Mesothelial cell of epicardium (in vitro differentiated cells): ENCODE measurements at places on chromosomes 16 and 17.

DNA sequence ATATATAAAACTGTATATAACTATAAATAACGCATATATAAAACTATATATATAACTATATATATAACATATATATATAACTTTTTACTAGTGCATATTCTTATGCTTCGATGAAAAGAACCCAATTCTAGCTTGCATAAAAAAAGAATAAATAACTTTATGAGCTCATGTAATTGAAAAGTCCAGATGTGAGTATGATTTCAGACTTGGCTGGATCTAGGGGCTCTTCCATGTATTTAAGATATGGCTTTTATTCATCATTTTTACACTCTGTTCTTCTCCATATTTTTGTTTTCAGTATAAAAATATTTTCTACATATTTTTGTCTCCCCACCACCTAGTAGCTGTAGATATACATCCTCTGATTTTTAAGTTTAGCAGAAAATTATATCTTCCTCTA is 417.5 kb downstream of the CDH11 start:
- DNase-seq: no peak
- no peaks in the 10 kb centered on the region for H3K36me3 ChIP-seq
- H3K27ac ChIP-seq: no peak overlapping the region
- no peak overlapping the region for H3K4me3 ChIP-seq
- H3K4me1 ChIP-seq: peaks cover 1% of the 10 kb centered on the region
- no peaks in the 10 kb centered on the region for H3K27me3 ChIP-seq

DNA sequence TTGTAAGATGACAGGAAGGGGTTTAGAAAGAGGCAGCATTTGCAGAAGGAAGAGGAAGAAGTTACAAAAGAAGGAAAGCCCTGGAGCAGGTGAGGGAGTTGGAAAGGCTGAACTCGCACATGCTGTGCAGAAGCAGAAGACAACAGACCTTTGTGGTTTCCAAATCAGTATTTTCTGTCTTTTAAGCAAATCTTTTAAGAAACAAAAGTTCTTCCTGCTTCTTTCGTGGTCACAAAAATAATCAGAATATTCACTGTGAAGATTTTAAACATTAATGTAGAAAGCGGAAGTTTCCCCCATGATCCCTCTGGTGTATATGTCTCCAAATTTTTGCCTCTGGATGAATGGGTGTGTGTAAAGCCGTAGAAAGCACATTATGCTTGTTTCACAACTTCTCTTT is 25.8 kb downstream of the ZNRF1 start:
- H3K4me1 ChIP-seq: peaks cover 20% of the 10 kb centered on the region
- H3K36me3 ChIP-seq: peaks cover 27% of the 10 kb centered on the region

DNA sequence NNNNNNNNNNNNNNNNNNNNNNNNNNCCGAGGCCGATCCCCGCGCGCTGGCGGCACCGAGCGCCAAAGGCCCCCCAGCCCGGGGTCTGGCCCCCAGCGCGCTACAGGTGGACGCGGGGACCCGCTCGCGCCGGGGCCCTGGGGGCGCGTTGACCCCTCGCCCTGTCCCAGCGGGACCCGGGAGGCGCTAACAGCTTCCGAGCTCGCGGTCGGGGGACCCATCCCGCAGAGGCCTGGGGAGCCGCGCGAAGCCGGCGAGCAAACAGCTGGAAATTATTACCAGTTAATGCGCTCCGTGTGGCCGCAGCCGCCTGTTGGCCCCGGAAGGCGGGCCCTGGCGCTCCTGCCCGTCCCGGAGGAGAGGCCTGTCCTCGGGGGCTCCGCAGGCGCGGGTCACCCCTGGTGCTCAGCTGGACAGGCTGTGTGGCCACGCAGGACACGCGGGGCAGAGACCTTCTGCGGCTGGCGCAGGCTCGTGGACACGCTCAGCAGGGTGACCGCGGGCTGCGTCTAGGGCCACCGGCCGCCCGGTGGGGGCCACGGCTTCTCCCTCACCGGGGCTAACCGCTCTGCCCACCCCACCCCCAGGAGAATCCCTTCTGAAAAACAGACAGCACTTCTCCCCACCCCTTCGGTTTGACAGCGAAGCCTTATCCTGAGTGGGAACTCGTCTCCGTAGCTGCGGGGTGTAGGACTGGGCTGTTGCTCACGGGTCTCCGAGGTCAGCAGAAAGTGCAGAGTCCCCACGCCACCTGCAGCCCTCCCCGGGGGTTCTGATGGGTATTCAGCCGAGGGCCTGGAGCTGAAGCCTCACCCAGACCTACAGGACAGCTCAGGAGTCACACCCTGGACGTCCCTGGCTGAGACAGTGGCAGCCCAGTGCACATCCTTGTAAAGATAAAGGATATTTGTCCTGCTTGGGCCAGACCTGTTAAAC is 138.7 kb upstream of the RPH3AL start:
- H3K4me1 ChIP-seq: peaks cover 4% of the 10 kb centered on the region
- peak overlapping the region; percentile 51 for H3K4me3 ChIP-seq
- peaks cover 34% of the 10 kb centered on the region for H3K27me3 ChIP-seq
- H3K27ac ChIP-seq: no peak overlapping the region
- DNase-seq: peak; percentile 48

DNA sequence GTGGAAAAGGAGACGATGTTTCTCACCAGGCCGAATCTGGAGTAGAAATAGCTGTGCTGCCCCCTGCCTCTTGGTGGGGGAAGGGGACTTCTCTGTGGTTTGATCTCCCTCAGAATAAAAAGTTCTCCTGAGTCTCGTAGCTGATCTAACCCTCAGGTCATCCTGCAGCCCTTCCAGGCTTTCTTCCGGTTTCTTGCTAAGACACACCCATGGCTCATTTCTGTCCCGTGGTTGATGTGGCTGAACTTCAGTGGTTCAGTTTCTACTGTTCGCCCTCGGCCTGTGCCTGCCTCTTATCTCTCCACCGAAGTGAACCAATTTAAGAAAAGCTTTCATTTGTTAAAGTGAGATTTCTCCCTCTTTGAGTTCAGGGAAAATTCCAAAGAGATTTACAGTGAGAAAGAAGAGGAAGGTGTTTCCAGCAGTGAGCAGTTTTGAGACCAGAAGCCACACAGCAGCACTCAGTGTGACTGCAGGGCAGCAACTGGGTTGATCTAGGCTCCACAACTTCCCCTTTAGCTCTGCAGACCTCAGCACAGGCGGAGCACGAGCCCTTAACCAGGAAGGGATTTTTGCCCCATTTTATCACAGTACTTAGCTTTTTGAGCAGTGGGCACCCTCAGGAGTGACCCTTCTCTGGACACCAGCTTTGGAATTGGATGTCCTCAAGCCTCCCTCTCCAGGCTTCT is 34.9 kb upstream of the CACNG5 start:
- no peaks in the 10 kb centered on the region for H3K27me3 ChIP-seq
- DNase-seq: no peak
- H3K36me3 ChIP-seq: no peaks in the 10 kb centered on the region
- H3K4me3 ChIP-seq: no peak overlapping the region
- no peaks in the 10 kb centered on the region for H3K4me1 ChIP-seq

GRCh38 chr16:79162977-79163376 is 437.6 kb downstream of the MAF start:
- no peak overlapping the region for H3K27ac ChIP-seq
- peaks cover under 1% of the 10 kb centered on the region for H3K36me3 ChIP-seq
- no peak overlapping the region for H3K4me3 ChIP-seq
- DNase-seq: no peak

DNA sequence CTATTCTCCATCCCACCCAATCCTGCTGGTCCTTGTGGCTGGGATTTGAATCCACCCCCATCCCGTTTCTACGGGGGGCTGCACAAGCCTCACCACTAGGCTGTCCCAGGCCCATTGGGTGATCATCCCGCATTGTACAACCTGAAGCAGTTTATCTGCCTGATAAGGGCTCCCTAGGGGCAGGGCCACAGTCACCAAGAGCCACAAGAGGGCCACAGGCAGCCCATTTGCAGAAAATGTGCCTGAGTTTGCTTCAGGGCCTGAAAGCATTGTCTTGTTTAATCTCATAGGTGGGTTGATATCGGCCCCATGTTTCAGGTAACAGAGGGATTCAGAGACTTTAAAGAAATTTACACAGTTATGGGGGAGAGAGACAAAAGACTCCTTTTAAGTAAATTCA is 245.0 kb downstream of the CPPED1 start:
- peaks cover 3% of the 10 kb centered on the region for H3K27me3 ChIP-seq
- H3K36me3 ChIP-seq: no peaks in the 10 kb centered on the region
- DNase-seq: no peak
- H3K4me3 ChIP-seq: no peak overlapping the region

- DNase-seq: no peak
- H3K27me3 ChIP-seq: no peaks in the 10 kb centered on the region
- H3K36me3 ChIP-seq: peaks cover 10% of the 10 kb centered on the region
- peaks cover 24% of the 10 kb centered on the region for H3K4me1 ChIP-seq
- H3K4me3 ChIP-seq: no peak overlapping the region
Observed at GRCh38 chr17:28324267-28324745, 5.3 kb downstream of the TMEM97 start.

DNA sequence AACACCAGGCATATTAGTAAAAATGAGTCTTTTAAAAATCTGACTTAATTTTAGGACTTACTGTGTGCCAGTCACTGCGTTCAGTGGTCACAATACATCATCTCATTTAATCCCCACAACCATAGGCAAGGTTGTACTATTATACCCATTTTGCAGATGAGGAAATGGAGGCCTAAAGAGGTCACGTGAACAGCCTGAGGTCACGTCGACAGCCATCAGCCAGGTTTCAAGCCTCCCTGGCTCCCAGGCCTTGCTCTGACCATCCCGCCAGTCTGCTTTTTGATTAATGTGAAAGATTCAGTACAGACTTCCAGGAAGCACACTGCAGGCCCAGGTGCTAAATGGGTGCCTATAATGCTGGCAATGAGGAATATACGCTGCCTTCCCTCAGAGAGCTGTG is 86.3 kb upstream of the TOX3 start:
- H3K36me3 ChIP-seq: no peaks in the 10 kb centered on the region
- no peaks in the 10 kb centered on the region for H3K4me1 ChIP-seq
- DNase-seq: no peak
- no peak overlapping the region for H3K27ac ChIP-seq
- H3K4me3 ChIP-seq: no peak overlapping the region

DNA sequence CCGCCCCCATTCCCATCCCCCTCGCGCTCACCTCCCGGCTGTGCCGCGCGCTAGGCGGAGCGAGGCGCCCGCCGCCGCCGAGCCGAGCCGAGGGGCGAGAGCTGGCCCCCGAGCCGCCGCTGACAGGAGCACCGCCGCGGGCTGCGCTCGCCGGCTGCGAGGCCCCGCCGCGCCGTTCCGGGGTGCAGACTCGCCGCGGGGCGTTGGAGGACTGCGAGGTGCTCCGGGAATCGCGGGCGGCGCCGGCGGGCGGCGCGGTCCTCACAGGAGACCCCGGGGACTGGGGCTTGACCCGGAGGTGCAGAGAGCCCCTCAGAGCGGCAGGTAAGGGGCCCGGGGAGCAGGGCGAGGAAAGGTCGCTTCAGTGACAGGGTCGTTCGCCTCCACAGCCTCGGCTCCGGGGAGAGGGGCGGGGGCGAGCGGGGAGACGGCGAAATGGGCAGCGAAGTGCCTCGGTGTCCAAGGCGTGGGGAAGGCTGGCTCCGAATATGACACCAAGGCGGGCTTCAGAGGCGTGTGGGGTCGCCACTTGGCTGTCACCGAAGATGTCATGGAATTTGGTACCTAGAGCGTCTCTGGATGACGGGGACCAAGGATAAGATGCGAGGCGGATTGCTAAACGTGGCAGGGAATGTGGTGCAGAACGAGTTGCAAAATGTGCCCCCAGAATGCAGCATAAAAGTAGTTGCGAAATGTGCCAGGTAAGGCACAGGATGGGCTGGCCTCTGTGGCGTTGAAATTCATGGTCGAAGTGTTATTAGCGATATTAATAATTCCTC is 580 bp downstream of the TANC2 start:
- peaks cover 4% of the 10 kb centered on the region for H3K27me3 ChIP-seq
- no peaks in the 10 kb centered on the region for H3K36me3 ChIP-seq
- peak overlapping the region; percentile 88 for H3K4me3 ChIP-seq
- peak; percentile 72 for DNase-seq
- peak overlapping the region; percentile 7 for H3K27ac ChIP-seq

GRCh38 chr16:56909527-56909979 is 22.4 kb upstream of the HERPUD1 start:
- no peaks in the 10 kb centered on the region for H3K27me3 ChIP-seq
- H3K4me3 ChIP-seq: no peak overlapping the region
- peaks cover 57% of the 10 kb centered on the region for H3K4me1 ChIP-seq
- DNase-seq: no peak
- no peaks in the 10 kb centered on the region for H3K36me3 ChIP-seq

DNA sequence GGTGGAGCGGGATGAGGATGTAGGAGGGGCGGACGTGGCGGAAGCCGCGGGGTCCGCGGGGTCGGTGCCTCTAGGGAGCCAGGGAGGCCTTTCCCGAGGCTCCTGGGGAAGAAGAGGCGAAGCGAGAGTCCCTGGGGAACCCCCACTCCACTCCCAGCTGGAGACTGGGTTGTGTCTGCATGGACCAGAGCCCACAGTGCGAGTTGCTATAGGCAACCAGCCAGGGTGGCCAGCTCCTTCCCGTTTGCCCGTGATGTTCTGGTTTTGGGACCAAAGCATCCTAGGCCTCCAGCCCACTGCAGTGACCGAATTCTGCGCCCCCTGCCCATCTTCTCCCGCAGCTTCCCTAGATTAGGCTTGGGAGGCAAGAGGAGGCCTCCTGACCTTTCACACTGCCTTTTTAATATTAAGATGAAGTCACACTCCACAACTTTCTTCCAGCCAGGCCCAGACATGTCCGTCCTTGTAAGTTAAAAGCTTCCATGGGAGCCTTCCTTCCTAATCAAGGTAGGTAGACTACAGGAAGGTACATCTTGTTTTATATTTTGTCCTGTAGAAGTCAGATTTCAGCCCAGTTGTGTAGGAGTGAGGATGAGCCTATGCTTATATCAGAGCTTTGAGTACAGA is 469 bp downstream of the AMZ2 start:
- DNase-seq: no peak
- H3K4me1 ChIP-seq: peaks cover 14% of the 10 kb centered on the region

GRCh38 chr17:6627019-6627418 is 13.5 kb downstream of the KIAA0753 start:
- peaks cover 31% of the 10 kb centered on the region for H3K36me3 ChIP-seq
- no peak overlapping the region for H3K27ac ChIP-seq
- H3K4me3 ChIP-seq: no peak overlapping the region
- DNase-seq: no peak
- no peaks in the 10 kb centered on the region for H3K27me3 ChIP-seq

DNA sequence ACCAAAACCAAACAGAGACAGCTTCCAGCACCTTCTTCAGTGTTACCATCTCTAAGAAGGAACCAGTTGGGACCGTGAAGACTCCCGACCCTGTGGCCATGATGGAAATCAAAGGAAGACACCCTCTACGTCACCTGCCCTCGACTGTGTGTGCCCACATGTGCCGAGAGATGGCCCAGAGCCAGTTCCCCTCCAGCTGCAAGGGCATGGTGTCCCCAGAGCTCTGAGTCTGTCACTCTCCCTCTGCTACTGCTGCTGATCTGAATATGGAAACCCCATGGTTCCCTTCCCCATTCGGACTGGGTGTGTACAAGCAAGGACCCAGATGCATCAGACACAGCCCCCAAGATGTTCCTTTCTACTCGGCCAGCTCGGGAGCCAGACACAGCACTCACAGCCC is 76.4 kb downstream of the SOCS1 start:
- no peak overlapping the region for H3K4me3 ChIP-seq
- no peak for DNase-seq
- H3K4me1 ChIP-seq: peaks cover 12% of the 10 kb centered on the region
- no peak overlapping the region for H3K27ac ChIP-seq
- H3K36me3 ChIP-seq: peaks cover 16% of the 10 kb centered on the region
